Type B pancreatic cell (in vitro differentiated cells): ENCODE measurements at places on chromosomes 4 and X. TPM values are rescaled to one million over a fixed set of nuclear protein-coding genes. Genes with fewer than 3 reads are reported as not detected.

GRCh38 chr4:22410645-22411247, 105.1 kb downstream of the ADGRA3 start:
- no peak overlapping the region for H3K4me3 ChIP-seq
- no peak overlapping the region for H3K27ac ChIP-seq
- peaks cover 11% of the 10 kb centered on the region for H3K36me3 ChIP-seq
- no peaks in the 10 kb centered on the region for H3K27me3 ChIP-seq
- no peaks in the 10 kb centered on the region for H3K4me1 ChIP-seq

DNA sequence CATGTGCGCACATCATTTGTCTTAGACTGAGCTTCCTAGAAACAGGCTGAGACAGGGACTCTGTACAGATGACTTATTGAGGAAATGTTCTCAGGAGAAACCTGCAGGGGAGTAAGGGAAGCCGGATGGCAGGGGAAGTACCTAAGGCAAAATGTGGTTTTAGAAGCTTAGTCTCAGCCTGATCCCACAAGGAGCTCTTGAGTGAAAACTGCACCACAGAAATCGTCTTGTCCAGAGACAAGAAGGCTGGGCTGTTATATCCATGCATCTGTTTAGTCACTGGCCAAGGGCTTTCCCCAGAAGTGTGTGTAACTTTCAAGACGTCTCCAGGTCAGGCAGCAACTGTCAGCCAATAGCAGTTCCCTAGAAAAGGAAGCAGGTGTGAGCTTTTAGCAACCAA, 86.0 kb downstream of the FUNDC1 start:
- no peak overlapping the region for H3K4me3 ChIP-seq
- no peak overlapping the region for H3K27ac ChIP-seq
- H3K4me1 ChIP-seq: no peaks in the 10 kb centered on the region
- DNase-seq: no peak
- no peaks in the 10 kb centered on the region for H3K27me3 ChIP-seq
- H3K36me3 ChIP-seq: no peaks in the 10 kb centered on the region

DNA sequence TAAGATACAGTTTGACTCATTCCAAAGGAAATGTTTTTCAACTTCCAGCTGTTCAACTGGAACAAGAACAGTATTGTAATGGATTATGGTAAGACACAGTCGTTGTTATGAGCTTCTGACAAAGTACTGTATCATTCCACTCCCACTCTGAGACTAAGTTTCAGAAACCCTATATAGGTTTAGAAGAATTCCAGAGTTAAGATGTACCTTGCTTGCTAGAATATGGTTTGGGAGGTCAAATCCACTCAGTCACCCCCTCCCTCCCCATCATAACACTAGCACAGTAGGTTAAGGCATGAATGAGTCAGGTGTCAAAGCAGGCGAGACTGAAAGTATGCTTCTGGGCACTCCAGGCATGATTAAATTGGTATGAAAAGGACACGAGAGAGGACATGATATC, 339.7 kb downstream of the DMD start:
- H3K36me3 ChIP-seq: no peaks in the 10 kb centered on the region
- no peak for DNase-seq
- no peak overlapping the region for H3K27ac ChIP-seq
- H3K4me3 ChIP-seq: no peak overlapping the region
- H3K4me1 ChIP-seq: no peaks in the 10 kb centered on the region

DNA sequence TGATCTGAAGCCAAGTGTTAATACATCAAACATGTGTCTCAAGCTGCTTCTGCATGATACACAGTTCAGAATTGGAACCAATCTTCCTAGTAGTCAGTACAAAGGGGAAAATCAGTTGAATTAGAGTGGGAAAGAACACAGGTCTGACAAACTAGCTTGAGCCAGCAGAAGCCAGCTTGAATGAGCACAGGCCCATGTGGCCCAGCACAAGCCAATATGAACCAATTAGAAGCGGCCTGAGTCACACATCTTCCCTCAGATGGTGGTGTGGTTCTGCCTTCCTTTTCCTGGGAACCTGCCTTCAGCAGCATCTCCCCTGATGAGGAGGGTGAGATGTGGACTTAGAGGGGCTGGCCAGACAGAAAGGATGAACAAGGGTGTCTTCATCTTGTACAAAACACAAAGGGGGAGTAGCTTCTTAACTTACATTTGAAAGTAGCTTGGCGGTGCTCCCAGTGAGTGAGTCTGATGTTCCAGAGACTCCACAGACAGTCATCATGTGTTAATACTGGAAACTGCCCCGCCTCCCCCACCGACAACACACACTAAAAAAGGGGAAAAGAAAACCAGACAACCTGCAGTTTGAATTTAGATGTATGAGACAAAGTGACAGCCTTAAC, 72.0 kb downstream of the FRMPD4 start:
- no peak overlapping the region for H3K27ac ChIP-seq
- H3K36me3 ChIP-seq: no peaks in the 10 kb centered on the region
- DNase-seq: no peak
- no peaks in the 10 kb centered on the region for H3K4me1 ChIP-seq
- no peaks in the 10 kb centered on the region for H3K27me3 ChIP-seq

DNA sequence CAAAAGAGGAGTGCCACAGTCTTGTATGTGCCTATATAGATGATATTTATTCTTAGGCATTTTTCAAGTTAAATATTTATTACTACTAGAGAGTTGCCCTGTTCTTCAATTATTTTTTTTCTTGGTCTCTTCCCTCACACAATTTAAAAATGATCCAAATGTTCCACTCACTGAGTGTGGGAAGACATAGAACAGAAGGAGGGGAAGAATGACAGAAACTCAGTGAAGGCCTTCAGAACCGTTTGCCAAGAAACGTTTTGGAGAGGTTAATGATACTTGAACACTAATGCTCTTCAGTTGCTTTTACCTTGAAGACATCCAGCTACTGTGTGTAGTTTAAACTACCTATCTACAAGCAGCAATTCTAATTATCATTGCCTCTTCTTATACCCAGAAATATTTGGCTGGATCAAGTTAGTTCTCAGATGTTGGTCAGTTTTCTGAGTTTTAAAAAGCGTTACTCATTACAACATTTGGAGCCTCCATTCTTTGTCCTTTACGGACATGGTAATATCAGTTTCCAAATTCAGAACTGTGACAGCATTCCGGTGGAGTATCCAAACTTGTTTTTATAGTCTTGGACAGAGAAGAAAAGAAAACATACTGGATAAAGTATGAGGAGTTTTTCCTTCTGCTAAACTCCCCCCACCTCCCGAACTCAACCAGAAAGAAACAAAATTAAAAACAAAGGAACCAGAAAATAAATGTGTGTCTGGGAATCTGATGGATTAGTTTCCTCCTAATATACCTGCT, 389.7 kb downstream of the SPRY1 start:
- no peaks in the 10 kb centered on the region for H3K27me3 ChIP-seq
- peaks cover 11% of the 10 kb centered on the region for H3K4me1 ChIP-seq
- no peak overlapping the region for H3K27ac ChIP-seq
- no peak overlapping the region for H3K4me3 ChIP-seq
- no peak for DNase-seq

DNA sequence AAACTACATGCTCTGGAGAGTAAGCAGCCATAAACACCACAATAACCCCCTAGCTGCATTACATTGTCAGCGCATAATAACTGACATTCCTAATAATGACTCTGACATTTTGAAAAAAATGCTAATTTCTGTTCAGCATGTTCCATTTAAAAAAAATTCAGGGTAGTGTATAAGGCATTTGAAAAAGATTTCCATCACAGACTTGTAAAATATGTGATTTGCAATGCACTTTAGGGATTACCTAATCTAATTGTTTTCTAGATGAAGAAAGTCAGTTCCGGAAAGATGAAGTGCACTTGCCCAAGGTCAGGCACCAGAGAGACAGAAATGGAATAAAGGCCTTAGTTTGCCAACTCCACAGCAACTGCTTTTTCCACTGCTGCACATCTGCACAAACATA, 55.3 kb downstream of the FANCB start:
- H3K36me3 ChIP-seq: no peaks in the 10 kb centered on the region
- DNase-seq: no peak
- H3K4me1 ChIP-seq: no peaks in the 10 kb centered on the region
- no peak overlapping the region for H3K27ac ChIP-seq

- peaks cover 14% of the 10 kb centered on the region for H3K4me1 ChIP-seq
- H3K27me3 ChIP-seq: no peaks in the 10 kb centered on the region
- peak within 1 kb of the TSS; percentile 97 for H3K27ac ChIP-seq
- peak within 1 kb of the TSS; percentile 95 for H3K4me3 ChIP-seq
- H3K36me3 ChIP-seq: peaks cover 17% of the 10 kb centered on the region
- no peak for DNase-seq
Observed at GRCh38 chrX:103254921-103255493, at the start of gene TCEAL8. TCEAL8 (minus strand) TSS chrX:103255155; CDS start chrX:103253979, 1,176 bp downstream.

- H3K27me3 ChIP-seq: no peaks in the 10 kb centered on the region
- peaks cover 16% of the 10 kb centered on the region for H3K4me1 ChIP-seq
- H3K4me3 ChIP-seq: no peak overlapping the region
- DNase-seq: no peak
- no peak overlapping the region for H3K27ac ChIP-seq
Observed at GRCh38 chr4:20857081-20857480, 156.8 kb downstream of the PACRGL start.

GRCh38 chr4:53617101-53617680, 25.9 kb upstream of the LNX1 start:
- H3K27ac ChIP-seq: no peak overlapping the region
- no peak overlapping the region for H3K4me3 ChIP-seq
- no peak for DNase-seq
- no peaks in the 10 kb centered on the region for H3K27me3 ChIP-seq
- H3K36me3 ChIP-seq: no peaks in the 10 kb centered on the region
- H3K4me1 ChIP-seq: no peaks in the 10 kb centered on the region

GRCh38 chr4:71187404-71188155, 151.2 kb upstream of the SLC4A4 start:
- H3K36me3 ChIP-seq: peaks cover 1% of the 10 kb centered on the region
- peaks cover 48% of the 10 kb centered on the region for H3K27me3 ChIP-seq
- peak; percentile 71 for DNase-seq
- peak overlapping the region; percentile 62 for H3K27ac ChIP-seq

GRCh38 chr4:48654015-48654664, 125.9 kb downstream of the FRYL start:
- no peak for DNase-seq
- no peak overlapping the region for H3K4me3 ChIP-seq
- H3K4me1 ChIP-seq: peaks cover 19% of the 10 kb centered on the region
- no peaks in the 10 kb centered on the region for H3K27me3 ChIP-seq

DNA sequence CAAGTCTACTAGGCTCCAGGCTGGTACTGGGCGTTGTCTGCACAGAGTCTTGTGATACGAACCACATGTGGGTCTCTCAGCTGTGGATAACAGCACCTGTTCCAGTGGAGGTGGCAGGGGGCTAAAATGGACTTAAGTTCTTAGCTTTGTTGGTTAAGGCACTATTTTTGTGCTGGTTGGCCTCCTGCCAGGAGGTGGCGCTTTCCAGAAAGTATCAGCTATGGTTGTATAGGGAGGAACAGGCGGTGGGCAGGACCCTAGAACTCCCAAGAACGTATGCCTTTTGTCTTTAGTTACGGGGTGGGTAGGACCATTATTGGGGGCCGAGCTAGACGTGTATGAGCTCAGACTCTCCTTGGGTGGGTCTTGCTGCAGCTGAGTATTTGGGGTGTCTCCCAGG, 1138.4 kb downstream of the PCDH19 start:
- H3K4me1 ChIP-seq: no peaks in the 10 kb centered on the region
- DNase-seq: no peak
- H3K36me3 ChIP-seq: no peaks in the 10 kb centered on the region
- no peak overlapping the region for H3K4me3 ChIP-seq
- no peak overlapping the region for H3K27ac ChIP-seq

GRCh38 chr4:1170156-1170975, 2.0 kb downstream of the SPON2 start:
- peak overlapping the region; percentile 62 for H3K4me3 ChIP-seq
- DNase-seq: peak; percentile 70
- H3K4me1 ChIP-seq: peaks cover 11% of the 10 kb centered on the region
- no peak overlapping the region for H3K27ac ChIP-seq
- peaks cover 52% of the 10 kb centered on the region for H3K27me3 ChIP-seq

DNA sequence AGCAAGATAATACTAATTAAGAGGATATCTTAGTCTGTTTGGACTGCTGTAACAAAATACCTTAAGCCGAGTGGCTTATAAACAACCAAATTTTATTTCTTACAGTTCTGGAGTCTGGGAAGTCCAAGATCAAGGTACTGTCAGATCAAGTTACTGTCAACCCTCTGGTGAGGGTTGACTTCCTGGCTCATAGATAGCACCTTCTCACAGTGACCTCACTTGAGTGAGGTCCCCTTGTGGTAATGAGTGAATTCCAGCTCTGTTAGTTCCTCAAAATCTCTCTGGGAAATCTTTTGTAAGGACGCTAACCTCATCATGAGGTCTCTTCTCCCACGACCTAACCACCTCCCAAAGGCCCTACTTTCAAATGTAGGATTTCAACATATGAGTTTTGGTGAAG, 36.9 kb upstream of the ADGRA3 start:
- no peaks in the 10 kb centered on the region for H3K27me3 ChIP-seq
- DNase-seq: no peak
- no peaks in the 10 kb centered on the region for H3K4me1 ChIP-seq
- no peak overlapping the region for H3K4me3 ChIP-seq
- H3K36me3 ChIP-seq: no peaks in the 10 kb centered on the region

DNA sequence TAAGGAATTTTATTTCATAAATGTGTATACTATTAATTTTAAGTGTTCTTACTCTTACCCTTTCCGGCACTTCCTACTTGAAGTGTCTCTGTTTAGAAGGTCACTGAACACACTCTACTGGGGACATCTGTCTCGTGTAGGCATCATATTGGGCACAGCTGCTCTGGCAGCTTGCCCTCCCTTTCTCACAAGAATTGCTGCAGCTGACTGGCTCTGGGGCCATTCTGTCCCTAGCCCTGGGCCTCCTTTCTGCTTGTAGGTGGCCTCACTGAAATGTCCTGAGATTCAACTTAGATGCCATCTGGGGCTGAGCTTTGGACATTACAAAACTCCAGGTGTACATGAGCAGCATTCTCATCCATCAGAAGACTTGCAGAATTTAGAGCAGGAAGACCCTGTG, 49.6 kb downstream of the SMAD1 start:
- no peak overlapping the region for H3K27ac ChIP-seq
- no peak overlapping the region for H3K4me3 ChIP-seq
- peaks cover 12% of the 10 kb centered on the region for H3K36me3 ChIP-seq
- no peak for DNase-seq

- H3K4me1 ChIP-seq: peaks cover 8% of the 10 kb centered on the region
- H3K27me3 ChIP-seq: no peaks in the 10 kb centered on the region
- H3K27ac ChIP-seq: no peak overlapping the region
Observed at GRCh38 chr4:148375584-148375983, 66.6 kb downstream of the NR3C2 start.

- peaks cover 47% of the 10 kb centered on the region for H3K27me3 ChIP-seq
- peak within 1 kb of the TSS; percentile 90 for H3K4me3 ChIP-seq
- H3K4me1 ChIP-seq: peaks cover 19% of the 10 kb centered on the region
- H3K27ac ChIP-seq: peak within 1 kb of the TSS; percentile 9
Observed at GRCh38 chr4:100189820-100190642, at the start of gene DDIT4L. DDIT4L (minus strand) TSS chr4:100190468; CDS start chr4:100189983, 485 bp downstream.

Gene BLOC1S4
- 19.1 and 21.4 TPM in 2 replicates for total RNA-seq

Gene MAGEE1
- total RNA-seq: 5.3 and 7.0 TPM in 2 replicates

Gene HTATSF1
- total RNA-seq: 42.2 and 50.8 TPM in 2 replicates

Gene BTK
- total RNA-seq: 0.34 and 0.38 TPM in 2 replicates

Gene HTN1
- not detected in 2 replicates for total RNA-seq

Gene ENPEP
- 6.2 and 8.6 TPM in 2 replicates for total RNA-seq

Gene SASH3
- total RNA-seq: not detected in 2 replicates

Gene GAGE2A
- total RNA-seq: not detected in 2 replicates

Gene XAGE2
- 8.0 TPM in 1 of 2 replicates, not detected in the other for total RNA-seq

Gene MCUB
- total RNA-seq: 8.4 and 10.1 TPM in 2 replicates

Gene FAAH2
- total RNA-seq: 5.8 and 9.3 TPM in 2 replicates

Gene SH3D19
- total RNA-seq: 24.3 and 29.3 TPM in 2 replicates
